Hematopoietic multipotent progenitor cell treated with erythropoietin and hydrocortisone succinate and interleukin-3 and kit ligand, for 15 days (in vitro differentiated cells): ENCODE measurements at places on chromosomes 7 and 10.

- DNase-seq, result no peak
Observed at GRCh38 chr10:60803433-60803832, 25.2 kb downstream of the CDK1 start.

DNA sequence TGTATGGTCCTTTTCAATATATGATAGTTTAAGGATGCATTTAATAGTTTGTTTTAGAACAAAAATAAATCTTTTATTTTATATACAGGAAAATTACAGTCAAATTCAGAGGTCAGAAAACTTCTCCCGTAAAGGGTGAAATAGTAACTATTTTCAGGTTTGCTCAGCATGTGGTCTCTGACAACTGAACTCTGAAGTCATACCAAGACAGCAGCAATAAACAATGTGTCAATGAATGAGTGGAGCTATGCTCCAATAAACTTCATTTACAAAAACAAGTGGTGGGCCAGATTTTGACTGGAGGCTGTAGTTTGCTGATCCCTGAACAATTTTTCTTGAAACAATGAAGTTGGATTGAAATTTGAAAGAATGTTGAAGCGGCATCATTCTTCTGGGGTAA is 123.6 kb downstream of the ZNF248 start:
- DNase-seq, result no peak

GRCh38 chr10:106825576-106826364 is 338.7 kb downstream of the SORCS1 start:
- no peak for DNase-seq

DNA sequence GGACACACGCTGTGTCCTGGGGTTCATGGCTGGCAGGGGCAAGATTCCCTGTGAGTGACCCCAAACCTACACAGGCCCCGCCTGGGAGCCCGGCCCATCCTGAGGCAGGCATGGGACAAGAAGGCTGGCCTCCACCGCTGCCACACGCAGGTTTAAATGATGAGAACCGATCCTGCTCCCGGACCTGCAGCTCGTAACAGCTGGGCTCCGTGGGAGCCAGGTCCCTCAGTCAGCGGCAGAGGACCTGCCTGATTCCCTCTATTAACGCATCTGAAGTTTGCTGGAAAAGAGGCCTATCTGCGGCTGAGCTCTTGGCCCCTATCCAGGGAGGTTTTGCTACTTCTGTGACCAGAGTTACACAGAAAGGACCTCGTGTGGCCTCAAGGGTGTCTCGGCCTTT is 112.3 kb downstream of the VIPR2 start:
- no peak for DNase-seq

DNA sequence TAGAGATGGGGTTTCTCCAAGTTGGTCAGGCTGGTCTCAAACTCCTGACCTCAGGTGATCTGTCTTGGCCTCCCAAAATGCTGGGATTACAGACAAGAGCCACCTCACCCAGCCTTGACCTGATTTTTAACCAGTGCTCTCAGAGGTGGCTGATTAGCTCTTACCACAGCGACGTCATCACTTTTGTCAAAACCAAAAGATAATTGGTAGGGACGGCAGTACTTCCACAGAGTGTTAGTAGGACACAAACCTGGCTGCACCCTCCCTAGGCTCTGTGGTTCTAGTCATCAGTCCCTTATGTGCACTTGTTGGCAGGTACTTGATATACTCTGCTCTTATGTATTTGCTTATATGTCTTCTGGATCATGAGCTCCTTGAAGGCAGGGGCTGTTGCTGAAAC is 74.0 kb downstream of the GPR141 start:
- DNase-seq, result no peak

DNA sequence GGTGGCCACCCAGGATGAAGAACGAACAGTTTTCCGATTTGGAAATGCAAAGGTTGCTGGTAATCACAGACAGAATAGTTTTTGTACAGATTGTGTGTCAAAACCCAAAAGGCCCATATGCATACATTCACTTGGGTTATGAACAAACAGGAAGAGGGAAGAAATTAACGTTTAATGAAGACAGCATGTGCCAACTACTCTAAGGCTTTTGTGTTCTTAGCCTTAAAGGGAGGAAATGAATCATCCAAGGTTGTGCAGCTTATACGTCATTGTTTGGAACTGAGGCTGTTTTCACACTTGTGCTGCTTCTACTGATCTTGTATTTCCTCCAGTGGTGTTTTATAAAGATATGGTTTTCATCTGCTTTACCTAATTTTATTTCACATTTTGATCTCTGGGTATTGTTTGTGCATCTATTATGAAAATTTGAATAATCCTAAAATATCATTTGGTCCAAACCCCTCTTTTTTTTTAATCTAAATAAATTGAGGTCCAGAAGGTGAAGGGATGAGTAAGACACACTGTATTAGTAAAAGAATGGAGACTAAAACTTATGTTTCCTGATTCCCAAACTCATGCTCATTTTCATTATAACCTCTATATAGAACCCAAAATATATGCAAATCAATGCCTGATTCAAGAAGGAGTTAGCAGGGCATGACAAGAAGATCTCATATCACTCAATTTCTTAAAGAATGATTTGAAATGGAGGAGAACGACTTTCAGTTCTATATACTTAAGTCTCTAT is 373.1 kb downstream of the THSD7A start:
- no peak for DNase-seq

DNA sequence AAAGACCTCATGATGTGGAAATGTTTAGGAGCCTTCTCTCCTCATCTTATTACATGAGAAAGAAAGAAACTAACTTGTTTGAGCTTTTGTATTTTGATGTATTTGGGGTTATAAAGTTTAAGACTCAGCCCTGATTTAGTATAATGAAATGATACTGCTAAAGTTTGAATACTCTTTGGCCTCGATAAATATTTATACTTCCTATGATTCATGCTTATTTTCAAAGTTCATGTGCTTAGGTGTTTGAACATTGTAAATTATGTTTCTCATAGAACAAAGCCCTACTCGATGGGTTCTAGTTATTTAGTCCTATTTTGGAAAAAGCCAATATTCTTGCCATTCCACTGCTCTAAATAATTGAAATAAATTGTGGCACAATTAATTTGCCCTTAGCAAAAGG is 303.2 kb downstream of the ZWINT start:
- DNase-seq, result no peak

DNA sequence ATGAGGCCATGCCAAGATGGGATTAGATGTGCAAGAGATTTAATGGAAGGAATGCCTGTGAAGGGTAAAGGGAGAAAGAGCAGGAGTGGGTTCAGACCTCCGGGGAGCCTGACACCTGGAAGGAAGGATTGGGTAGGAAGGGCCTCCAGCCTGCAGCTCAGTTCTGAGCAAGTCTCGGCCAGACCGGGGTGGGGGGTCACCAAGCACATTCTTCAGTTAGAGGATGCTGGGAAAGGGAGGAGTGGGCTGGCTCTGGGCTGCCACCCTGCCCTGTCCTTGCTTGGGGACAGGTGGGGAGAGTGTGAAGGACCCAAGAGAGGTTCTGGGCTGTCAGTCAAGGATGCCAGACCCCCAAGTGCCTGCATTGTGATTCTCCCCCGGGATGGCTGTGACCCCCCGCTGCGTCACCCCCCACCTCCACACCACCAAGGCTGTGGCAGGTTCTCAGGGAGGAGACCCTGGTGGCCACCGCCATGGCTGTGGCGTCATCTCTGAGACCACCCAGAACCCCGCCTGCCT is 16.5 kb upstream of the PRKAG2 start:
- DNase-seq, result no peak

DNA sequence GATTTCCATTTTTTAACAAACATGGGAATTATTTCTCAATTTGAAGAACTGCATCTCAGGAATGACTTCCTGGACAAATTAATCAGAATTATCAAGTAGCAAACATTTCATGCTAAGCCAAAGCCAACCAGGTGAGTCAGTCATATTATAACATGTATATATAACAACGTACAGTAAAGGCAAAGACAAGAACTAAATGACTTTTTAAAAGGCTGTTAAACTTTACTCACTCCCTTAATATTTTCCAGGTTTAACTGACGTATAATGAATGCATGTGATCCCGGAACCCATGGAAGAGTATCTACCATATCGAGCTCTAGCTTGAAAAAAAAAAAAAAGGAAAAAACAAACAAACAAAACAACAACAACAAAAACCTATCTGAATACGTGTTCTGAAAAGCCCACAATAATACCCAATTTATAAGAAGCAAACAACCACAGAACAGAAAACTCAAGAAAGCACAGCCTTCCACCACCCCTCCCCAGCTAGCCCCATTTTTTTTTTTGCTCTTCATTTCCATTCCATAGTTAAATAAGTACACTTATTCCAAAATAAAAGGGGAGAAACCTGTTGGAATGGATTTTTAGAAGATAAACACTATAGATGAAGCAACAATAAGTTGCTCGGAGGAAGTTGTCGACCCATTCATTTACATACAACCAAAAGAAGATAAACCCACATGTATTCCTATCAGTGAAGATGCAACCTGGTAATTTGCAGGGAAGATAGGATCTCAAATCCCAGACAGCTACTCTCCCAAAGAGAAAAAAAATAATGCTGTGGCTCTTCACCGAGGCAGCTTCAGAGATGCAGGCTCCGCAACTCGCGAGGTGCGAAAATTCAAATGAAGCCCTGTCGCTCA is 537 bp downstream of the NAPEPLD start:
- DNase-seq, result peak; percentile 30

DNA sequence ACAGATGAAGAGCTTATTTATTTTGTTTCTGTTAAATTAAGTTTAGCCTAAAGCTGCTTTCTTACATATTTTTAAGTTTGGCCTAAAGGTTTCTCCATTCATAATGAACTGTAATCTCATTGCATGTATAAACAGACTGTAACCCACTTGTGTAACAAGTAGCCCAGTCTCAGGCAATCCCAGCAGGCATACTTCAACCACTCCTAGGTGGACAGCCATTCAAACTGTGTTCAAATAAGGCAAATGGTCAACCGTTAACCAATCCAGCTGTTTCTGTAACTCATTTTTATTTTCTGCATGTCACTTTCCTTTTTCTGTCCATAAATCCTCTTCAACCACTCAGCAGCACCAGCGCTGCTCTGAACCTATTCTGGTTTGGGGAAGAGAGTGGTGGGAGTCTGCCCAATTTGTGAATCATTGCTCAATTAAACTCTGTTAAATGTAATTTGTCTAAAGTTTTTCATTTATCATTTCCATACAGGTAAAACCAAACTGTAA is 35.9 kb downstream of the PHYHIPL start:
- no peak for DNase-seq

DNA sequence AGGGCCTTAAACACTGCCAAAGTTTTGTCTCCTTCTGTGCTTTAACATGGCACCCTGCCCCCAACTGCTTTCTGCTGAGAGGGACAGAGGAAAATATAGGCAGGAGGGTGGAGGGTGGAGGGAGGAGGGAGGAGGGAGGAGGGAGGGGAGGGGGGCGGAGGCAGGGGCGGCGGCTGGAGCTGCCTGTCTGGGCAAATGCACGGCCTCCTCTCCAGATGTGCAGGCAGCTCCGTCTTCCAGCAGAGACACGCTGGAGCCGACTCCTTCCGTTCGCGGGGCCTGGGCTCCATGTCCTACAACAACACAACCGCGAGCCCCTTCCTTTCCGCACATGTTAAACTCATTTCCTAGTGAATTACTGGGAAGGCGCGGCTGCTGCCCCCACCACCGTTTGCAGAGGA is 14.2 kb downstream of the EBF3 start:
- DNase-seq, result no peak

DNA sequence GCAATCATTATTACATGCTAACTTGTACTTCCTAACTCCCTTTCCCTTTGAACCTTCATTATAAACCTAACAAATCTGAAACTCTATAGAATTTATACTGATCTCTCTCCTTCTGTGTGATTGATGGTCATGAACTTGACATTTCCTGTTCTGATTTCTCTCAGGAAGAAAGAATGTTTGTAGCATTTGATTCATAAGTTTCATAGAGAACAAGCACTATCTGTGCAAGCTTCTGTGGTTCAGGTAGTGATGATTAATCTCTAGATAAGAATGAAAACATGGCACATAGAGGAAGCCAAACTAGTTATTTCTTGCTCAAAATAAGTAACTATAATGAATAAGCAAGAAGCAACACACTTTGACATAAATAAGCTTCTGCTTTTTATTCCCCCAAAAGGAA is 34.2 kb downstream of the TFPI2 start:
- no peak for DNase-seq

DNA sequence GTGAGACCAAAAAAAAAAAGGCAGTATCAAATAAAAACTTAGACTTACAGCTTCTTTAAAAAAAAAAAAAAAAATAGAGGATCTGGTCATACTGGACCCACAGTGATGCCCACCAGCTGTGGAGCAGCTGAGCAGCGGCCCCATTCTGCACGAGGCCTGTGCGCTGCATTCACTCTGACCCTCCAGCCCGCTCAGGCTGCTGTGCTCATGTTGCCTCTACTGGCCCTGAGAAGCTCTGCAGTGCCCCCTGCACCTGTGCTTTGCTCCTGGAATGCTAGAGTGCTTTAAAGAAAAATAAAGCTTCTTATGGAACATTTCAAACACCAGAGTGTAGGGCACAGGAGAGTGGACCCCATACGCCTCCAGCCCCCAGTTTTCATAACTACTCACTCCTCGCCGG is 33.2 kb downstream of the TMEM120A start:
- no peak for DNase-seq

- no peak for DNase-seq
Observed at GRCh38 chr10:11511321-11511720, 100.1 kb downstream of the USP6NL start.
